ENCODE measurements at places on chromosomes 7 and 10.

- no peak for DNase-seq
These were observed 4.4 kb upstream of the NUP205 start for GRCh38 chr7:135553346-135553745.

DNA sequence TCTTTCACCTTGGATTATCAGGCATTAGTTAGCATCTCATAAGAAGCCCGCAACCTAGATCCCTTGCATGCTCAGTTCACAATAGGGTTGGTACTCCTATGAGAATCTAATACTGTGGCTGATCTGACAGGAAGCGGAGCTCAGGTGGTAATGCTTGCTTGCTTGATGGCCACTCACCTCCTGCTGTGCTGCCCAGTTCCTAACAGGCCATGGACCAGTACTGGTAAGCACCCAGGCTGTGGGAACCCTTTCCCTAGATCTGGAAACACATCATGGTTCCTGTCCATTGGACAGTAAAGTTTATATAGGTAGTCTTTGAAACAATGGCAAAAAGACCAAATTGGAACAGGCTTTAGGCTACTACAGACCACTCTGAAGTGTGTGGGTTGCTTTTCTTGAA is 9.4 kb upstream of the CTTNBP2 start:
- no peak for DNase-seq

DNA sequence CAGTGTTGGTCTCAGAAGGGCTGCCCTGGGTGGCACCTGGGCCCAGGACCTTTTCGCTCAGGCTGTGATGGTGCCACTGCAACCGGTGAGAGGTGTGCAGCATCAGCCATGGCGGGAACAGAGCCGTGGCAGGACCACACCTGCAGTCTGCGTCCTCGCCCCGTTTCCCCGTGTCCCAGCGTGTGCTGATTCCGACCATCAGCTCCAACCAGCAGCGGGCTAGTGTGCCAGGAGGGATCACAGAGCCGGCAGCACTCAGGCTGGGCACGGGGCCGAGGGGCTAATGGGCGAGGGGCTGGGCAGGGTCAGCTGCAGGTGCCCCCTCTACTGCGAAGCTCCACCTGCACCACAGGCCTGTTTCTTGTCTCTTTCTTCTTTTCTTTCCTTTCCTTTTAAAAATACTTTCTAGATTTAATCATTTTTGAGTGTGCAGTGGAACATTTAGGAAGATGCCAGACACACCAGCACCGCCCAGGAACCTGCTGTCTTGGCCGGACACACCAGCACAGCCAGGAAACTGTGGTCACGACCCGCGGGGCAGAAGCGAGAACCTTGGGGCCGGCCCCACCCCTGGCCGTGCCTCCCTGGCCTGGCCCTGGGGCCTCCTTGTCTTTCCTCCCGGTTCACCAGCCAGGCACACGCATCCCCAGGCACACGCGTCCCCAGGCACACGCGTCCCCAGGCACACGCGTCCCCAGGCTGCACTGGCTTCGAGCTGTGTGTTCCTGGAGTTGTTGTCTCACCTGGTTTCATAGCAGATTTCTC is 34.6 kb downstream of the ADGRA1 start:
- no peak for DNase-seq

GRCh38 chr7:68309271-68309670 is 1289.0 kb upstream of the AUTS2 start:
- no peak for DNase-seq

GRCh38 chr7:158581440-158582088 is 6.1 kb downstream of the PTPRN2 start:
- no peak for DNase-seq

- DNase-seq, result no peak
These were observed 32.8 kb downstream of the JCAD start for GRCh38 chr10:30026578-30026977.

DNA sequence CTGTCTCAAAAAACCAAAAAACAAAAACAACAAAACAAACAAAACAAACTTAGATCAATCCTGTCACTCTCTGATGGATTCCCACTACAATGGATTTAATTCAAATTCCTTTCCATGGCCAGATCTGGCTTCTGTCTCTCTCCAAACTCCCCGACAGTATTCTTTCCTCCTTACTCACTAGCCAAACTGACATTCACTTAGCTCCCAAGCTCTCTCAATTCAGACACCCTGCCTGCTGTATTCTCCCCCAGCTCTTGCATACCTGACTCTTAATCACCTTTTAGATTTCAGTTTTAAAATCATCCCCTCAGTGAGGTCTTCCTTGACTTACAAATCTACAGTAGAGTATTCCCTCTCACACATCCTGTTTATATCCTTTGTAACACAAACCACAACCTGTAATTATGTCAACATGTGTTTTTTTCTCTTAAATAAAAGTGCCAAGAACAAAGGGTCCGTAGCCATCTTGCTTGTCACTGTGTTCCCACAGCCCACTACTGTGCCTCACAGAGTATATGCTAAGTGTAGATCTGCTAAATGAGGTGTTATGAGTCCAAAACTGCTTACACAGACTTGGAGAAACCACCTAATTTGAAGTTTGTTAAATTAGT is 14.4 kb downstream of the HERPUD2 start:
- DNase-seq, result no peak

- DNase-seq, result no peak
These were observed 267.3 kb upstream of the NPVF start for GRCh38 chr7:25495342-25496250.

- no peak for DNase-seq
These were observed 37.5 kb downstream of the ENO4 start for GRCh38 chr10:116886772-116887171.

DNA sequence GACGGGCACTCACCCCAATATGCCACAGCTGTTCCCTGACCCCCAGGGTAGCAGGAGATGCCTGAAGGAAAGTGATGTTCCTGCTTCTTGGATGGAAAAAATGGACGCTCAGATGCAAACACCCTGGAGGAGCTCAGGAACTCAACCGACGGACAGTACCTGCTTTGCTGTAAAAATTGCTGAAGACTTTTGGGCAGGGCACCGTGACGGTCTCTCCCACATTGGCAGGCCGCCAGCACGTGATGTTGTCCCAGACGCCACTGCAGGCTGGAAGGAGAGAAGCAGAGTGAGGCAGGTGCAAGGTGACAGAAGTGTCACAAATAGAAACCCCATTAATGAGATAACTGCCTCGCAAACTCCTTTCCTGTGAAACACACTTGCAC is 35.0 kb downstream of the VIPR2 start:
- DNase-seq, result no peak

GRCh38 chr7:50197549-50197948 is 104.5 kb upstream of the ZPBP start:
- DNase-seq, result no peak

DNA sequence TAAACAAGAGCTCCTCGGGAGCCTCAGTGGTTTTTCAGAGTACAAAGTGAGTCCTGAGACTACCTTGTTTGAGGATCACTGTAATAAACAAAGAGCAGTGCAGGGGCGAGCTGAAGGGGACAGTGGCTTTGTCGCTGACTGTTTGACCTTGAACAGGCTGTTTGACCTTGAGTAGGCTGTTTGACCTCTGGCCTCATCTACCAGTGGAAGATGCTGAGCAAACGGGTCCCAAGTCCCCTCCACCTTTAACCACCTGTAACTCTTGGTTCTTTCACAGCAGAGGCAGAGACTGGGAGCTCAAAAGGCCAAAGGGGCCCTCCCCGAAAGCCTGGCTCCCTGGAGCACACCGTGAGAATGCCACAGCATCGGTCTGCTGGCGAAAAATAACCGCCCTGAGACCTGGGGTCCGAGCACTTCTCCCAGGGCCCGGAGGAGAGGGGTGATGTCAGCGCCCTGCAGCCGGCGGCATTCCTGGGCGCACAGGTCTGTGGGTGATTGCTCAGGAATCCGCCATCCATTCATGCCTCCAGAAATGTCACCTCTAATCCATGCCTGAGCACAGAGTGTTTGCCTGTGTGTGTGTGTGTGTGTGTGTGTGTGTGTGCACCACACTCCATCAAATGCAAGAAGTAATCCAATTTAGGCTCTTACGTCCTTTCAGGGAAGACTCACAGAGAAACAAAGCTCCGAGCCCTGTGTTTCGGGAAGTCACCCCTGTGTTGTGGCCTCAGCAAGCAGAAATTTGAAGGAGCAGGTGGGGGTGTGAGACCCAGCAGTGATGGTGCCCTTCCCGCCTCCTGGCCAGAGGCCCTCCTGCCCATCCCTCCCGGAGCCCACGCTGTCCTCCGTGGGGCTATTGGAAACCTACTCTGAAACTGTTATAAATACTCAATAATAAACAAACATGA is 66.5 kb downstream of the ASB13 start:
- no peak for DNase-seq

DNA sequence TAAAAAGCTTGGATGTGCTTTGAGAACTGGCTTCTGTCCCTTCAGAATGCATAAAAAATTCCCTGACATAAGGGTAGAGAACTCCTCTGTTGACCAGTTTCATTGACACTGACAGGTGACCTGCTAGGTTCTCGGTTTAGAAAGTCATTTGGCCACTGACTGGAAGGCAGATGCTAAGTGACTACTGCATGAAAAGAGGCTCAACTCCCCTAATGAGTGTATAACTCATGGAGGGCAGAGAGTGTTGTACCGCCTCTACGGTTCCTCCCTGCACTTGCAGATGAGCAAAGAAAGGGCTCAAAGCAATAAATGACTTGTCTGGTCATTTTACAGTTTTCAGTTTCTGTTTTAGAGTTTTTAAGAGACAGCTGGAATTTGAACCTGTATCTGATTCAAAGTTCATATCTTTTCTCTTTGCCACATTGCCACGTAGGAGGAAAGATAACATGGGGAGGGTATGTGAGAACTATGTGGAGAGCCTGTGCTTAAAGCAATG is 2.9 kb upstream of the FGL2 start:
- no peak for DNase-seq

GRCh38 chr7:129073204-129073603 is 18.3 kb upstream of the TNPO3 start:
- no peak for DNase-seq

GRCh38 chr7:28981161-28981465 is 23.0 kb upstream of the TRIL start:
- no peak for DNase-seq

DNA sequence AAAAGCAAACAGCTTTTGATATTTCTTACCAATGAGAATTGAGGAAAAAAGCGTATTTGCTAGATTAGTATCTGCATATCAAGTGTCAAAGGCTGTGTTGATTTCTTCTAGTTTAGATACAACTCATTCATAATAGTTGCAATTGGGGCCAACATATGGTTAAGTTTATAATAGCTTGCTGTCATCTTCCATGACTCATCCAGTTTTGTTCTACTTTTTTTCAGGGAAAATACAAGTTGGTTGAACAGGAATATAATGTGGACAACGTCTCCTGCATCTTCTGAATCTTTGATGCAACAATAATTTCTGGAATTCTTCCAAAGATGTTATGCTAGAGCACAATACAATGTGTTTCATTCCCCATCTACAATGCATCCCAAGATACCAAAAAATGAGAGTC is 182.0 kb downstream of the THSD7A start:
- no peak for DNase-seq

DNA sequence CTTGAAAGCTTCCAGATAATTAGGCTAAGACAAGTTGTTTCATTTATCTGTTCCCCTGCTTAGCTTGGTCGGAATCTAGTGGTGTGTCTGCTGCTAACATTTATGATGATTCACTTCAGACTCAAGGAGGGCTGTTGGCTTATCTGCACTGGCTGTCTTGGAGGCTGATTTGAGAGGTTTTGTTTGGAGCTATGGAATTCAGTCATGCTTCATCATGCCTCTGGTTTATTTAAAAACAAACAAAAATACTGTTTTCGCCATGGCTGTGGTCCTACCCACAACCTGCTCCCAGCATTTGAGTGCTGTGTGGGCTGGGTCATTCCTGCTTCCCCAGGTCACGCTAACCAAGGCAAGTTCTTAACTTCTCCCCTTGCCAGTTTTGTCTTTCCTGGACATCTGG is 11.7 kb upstream of the ARPC1B start:
- DNase-seq, result no peak

DNA sequence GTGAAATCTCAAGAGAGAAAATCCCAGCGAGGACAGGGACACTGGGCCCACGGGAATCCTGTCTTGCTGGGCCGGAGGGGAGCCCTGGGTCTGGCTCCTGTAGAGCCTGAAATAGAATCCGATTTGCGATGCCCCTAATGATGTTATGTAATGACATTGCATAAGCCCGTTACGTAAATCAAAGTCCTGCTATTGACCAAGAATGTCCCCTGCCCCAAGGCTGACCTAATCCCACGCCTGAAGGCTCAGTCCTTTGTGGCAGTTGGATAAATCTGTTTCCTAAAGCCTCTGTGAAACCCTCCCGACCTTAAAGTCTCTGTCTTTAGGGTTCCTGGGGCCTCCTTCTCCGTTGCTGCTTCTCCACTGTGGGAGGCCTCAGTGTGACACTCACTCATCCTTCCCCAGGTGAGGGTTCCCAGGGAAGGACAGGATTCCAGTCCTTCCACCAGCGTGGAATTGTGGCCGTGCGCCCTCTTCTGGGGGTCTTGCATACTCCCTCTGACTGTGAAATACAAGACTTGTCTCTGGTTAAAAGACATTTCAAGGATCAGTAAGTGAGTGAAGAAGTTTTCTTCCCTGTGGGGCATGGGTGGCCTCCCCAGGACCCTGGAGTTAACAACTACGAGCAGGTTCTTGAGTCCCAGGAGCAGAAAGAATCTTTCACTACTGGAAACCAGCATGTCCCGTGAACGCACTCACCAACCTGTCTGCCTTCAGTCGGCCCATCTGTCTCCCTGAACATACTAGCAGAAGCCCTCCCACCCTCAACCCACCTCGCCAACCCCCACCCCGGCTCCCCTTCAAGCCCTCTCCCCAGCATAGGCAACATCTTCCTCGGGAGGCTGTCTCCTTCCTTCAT is 19.8 kb downstream of the ZNF467 start:
- DNase-seq, result no peak

- no peak for DNase-seq
These were observed 1299.3 kb downstream of the XPNPEP1 start for GRCh38 chr10:108624052-108624451.

DNA sequence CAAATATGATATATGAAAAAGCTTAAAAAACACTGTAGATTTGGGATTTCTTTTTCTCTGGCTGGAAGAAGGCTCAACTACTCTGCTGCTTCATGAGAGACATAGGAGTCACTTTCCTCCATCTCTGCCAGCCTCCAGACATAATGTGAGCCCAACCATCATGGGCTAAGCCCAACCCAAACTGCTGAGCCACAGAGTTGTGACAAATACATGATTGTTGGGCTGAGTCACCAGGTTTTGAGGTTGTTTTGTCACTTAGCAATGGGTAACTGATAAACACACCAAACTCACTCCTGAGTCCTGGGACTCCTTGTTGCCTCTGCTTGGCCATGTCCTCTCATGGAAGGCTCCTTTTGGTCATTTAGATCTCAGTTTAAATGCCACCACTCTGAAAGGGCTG is 381.8 kb upstream of the FZD8 start:
- DNase-seq, result no peak

GRCh38 chr10:63105225-63106110 is 27.7 kb upstream of the NRBF2 start:
- no peak for DNase-seq

GRCh38 chr7:47901542-47901941 is 46.7 kb downstream of the PKD1L1 start:
- DNase-seq, result no peak

All from stimulated activated CD8-positive, alpha-beta memory T cell treated with anti-CD3 and anti-CD28 coated beads, Interleukin-2, amount 100 ng/mL, for 1 hour (primary cell).